ENCODE measurements at places on chromosomes 13 and 19.

DNA sequence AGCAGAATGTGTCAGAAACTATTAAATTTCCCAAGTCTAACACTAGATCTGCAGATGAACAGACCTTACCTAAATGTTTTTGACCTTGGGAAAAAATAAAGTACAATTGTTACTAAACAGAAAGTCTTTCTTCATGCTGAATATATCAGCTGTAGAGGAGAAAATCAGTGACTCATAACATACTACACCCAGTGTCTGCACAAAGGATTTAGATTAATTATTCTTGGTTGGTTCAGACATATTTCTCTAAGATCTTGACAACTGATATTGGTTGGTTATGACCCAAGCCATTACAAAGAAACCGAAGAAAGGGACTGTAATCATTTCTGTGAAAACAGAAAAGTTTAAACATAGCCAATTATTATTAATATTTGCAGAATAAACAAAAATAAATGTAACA lies 225.1 kb downstream of the HS6ST3 start:
- no peak for DNase-seq

DNA sequence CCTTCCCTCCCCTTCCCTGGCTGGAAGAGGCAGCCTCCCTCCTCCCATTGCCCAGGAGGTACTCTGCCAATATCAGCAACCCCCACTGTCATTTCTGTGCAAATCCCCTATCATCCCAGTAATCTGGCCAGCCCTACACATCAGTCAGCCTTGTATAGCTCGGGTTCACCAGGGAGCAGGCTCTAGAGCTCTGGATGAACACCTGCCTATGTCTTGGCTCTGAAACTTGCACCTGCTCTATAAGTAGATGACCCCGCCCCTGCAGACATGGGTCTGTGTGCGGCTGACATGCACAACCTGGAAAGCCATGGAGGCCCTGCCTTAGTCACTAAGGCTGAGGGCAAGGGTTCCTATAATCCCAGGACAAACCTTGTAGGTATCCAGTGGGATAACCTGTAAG lies 1042.9 kb downstream of the UQCRFS1 start:
- DNase-seq: peak; percentile 79

DNA sequence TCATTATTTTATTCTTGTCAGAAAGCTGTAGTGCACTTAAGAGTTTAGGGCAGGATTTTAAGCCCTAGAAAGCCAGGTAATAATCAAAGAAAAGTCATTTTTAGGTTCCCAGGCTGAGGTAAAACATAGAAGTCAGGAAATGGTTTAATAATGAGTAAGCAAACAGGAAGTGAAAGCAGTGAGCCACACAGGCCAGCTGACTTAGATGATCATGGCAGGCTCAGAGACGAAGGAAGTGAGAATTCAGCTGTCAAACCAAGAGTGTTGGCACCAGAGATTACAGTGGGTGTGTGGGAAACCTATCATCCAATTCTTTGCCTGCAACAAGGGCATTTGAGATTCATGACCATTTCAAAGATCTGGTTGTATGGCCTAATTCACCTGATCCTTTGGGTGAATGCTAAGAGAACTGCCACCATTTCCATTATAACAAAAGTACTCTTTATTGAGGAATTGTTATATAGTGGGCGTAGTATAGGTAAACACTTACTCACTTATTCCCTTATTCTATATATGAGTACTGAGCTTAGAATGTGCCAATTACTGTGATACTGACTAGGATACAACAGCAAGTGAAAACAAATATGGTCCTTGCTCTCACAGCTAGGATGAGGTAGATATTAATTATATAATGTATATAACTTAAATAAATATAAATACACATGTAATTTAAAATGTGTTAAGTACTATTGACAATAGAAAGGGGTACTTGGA lies 103.7 kb upstream of the EDNRB start:
- peak; percentile 94 for DNase-seq

DNA sequence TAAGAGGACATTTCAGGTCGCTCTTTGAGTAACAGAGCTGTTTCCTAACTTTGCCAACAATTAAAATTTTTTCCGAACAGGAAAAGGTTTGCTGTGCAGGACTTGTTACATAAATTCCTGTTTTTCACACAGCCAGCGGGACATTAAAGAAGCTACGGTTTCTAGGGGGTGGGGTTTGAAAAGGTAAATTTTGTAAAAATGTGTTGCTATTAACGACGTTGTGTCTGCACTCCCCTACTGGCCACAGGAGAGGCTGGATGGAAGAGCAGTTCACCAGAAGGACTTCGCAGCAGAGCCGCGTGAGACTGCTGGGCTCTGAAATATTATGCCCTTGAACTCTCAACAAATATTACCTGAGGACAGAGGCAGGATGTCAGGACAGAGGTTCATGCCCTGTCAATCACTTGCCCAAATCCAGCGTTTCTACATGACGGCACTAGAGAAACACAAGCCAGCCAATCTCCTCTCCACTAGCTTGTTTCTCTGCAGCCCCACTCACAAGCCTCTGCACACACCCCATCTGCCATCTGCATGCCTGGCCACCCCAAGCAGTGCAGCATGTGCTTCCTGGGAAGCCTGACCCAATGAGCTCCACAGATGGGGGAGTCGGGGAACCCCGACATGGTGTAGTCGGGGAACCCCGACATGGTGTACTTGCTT lies 102.0 kb downstream of the FOXO1 start:
- no peak for DNase-seq

DNA sequence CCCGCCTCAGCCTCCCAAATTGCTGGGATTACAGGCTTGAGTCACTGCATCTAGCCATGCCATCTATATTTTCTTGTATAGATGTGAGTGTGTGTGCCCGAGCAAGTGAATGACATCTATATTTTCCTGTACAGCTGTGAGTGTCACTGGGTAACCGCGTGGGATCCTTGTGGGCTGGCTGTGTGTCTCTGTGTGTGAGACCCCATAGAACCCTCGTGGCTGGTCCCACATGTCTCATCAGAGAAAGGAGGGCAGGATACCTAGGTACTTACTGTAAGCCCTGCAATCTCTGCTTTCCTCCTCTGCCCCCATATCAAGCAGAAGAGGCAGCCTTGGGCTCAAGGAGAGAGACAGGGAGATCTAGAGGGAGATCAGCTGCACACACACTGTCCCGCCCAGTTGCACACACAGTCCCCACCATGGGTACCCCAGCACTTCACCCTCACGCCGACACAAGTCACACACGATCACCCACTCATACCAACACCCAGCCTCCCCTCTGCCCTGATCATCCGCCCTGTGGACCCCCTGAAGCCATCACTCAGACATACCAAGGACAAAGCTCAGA lies 655 bp downstream of the DENND1C start:
- no peak for DNase-seq

GRCh38 chr19:55068950-55069864 lies 6.3 kb upstream of the RDH13 start:
- DNase-seq: peak; percentile 94

- DNase-seq: no peak
These were observed 703 bp downstream of the ZNF506 start for GRCh38 chr19:19820774-19821320.

GRCh38 chr13:67803118-67803517 lies 573.0 kb upstream of the PCDH9 start:
- no peak for DNase-seq

DNA sequence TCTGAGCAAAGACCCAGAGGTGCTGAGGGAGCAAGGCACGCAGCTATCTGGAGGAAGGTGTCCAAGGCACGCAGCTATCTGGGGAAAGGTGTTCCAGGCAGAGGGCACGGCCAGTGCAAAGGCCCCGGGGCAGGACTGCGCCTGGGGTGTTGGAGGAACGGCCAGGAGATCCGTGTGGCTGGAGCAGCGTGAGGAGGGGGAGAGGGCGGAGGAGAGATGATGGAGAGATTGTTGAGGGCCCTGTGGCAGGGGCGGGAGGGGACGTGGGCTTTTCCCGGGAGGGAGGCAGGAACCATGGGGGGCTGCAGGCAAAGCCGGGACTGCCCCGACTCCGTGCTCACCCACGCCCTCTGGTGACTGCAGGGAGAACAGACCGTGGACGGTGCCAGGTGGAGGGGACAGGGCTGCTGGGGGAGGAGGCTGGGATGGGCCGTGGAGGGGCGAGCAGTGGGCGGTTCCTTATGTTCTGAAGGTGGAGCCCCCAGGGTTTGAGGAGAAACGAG lies 13.3 kb upstream of the MISP start:
- DNase-seq: peak; percentile 30

DNA sequence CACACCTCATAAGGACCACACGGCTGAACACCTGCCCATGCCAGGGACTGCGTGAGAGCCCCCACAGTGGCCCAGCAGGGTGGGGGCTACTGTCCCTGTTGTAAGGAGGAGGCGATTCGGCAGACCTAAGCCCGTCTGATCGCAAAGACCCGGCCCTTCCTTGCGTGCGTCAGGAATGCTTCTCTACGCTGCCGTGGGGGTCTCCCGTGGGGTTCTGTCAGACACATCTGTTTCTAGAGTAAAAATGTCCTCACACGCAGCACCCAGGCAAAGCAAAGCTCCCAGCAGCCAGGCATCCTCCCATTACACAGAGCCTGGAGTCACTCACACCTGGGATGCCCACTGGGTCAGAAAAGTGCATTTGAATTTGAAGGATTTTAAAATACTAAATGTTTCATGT lies 147.7 kb upstream of the SOX1 start:
- no peak for DNase-seq

GRCh38 chr19:55304279-55304978 lies 20.6 kb downstream of the BRSK1 start:
- no peak for DNase-seq

- DNase-seq: peak; percentile 11
These were observed 410.5 kb downstream of the KCNRG start for GRCh38 chr13:50425772-50426171.

- no peak for DNase-seq
These were observed 53.9 kb downstream of the COG3 start for GRCh38 chr13:45518525-45519245.

- no peak for DNase-seq
These were observed 169.2 kb upstream of the NBEA start for GRCh38 chr13:34772881-34773280.

GRCh38 chr13:73000027-73000674 lies 58.7 kb upstream of the KLF5 start:
- no peak for DNase-seq

DNA sequence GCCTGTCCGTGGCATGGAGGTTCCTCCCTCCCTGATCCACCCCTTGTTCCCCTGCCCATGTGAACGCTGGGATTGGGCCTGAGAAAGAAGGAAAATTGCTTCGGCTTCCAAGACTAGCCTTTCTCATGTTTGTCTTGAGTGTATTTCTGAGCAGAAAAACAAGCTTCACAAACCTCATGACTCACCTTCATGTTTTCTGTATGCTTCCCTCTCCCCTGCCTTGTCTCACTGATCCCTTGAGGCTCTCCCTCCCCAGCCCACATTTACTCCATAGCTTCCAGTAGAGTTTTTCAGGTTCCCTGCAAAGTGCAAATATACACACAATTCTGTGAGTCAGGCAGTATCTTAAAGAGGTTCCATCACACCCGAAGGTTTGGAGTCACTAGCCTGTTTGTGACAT lies 572.4 kb downstream of the UQCRFS1 start:
- DNase-seq: no peak

DNA sequence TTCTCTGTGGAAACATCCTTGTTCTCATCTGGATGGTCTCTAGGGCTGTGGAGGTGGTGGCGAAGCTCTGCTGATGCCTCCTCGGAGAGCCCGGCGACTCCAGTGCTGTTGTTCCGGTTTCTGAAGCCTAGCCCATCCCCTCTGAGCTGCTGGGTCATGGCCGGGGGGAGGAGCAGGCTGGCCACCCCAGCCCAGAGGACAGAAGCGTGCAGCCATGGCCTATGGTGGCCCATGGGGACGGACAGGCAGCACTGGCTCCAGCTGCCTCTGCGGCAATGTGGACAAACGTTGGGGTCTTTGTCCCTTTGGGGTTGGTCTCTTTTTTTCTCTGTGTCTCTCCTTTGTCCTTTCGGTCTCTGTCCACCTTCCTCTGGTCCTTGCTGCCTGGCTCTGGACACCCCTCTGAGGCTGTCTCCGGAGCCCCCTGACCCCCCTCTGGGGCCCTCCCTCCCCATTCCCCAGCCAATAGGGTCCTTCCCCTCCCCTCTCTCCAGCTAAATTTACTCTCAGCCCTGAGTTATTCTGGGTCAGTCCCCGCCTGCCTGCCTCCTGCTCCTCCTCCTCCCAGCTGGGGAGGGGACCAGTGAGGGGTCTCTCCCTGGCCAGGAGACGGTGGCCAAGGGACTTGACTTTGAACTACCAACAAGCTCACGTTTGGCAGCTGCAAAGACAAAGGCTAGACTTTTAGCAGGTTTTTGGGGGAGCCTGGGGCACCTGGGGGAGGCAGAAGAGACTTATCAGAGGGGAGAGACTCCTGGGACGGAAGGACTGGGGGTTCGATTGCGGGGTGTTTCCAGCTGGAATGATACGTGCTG lies at the start of gene HRC:
Gene HRC (minus strand): TSS at position 392 of the 815 bp plus-strand sequence. CDS start 159 bp downstream, at position 233.
- DNase-seq: no peak

GRCh38 chr13:34608331-34608730 lies 333.7 kb upstream of the NBEA start:
- DNase-seq: no peak

- no peak for DNase-seq
These were observed 68.2 kb downstream of the RAP2A start for GRCh38 chr13:97502181-97502580.

GRCh38 chr19:42601811-42602443 lies 7.2 kb upstream of the CEACAM8 start:
- peak; percentile 21 for DNase-seq

DNA sequence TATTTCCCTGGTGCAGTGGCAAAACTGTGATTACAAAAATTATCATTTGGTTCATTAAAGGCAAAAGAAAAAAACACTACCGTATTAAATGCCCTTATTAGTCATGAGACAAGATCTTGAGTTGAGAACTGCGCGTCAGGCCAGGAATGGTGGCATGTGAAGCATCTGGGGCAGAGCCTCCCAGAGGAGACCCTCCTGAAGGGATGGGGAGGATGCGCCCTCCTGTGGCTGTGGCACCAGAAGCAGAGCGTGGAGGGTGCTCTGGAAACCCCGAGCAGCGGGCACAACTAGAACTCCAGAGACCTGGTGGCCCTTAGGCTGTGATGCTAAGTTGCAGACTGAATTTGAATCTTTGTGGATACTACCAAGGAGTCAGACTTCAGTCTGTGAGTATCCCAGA lies 11.5 kb downstream of the CUL4A start:
- DNase-seq: no peak

DNA sequence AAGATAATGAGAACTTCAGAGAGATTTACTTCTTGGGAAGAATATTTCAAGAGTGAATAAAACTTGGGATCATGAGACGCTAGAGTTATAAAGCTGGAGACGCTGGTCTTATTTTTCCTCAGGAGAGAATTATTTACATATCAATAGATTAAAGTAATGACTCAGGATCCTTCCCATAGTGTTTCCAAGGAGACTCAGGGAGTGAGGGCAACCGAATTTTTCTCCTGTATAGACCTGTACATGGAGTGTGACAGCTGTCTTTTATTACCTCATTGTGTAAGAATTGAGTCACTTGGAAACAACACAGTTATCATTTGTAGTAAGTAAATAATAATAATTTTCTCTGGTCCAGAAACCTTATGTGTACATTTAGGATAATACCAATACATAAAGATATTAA lies 1905.5 kb downstream of the OLFM4 start:
- no peak for DNase-seq

All from MM.1S (cell line).